COR-L47 (cell line): ENCODE measurements at places on chromosomes 2 and 18.

DNA sequence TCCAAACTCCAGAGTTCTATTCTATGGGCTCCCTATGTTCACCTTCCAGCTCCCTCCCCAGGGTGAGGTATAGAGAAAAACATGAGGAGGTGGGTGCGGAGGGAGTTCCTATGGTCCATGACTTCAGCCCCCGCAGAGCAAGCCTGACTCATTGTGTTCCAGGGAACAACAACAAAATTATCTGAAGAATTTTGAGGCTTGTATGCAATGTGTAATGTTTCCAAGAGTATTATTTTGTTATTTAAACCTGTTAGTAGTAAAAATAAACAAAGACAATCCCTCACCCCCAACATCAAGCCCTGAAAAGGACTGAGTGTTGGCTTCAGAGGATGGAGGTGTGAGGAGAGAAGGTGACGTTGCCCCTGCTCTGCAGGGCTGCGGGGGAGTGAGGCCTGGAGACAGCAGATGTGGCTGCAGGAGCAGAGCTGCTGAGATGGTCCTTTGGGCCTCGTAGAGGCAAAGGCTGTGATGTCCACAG, 29.0 kb downstream of the LAMA3 start:
- DNase-seq, result no peak

DNA sequence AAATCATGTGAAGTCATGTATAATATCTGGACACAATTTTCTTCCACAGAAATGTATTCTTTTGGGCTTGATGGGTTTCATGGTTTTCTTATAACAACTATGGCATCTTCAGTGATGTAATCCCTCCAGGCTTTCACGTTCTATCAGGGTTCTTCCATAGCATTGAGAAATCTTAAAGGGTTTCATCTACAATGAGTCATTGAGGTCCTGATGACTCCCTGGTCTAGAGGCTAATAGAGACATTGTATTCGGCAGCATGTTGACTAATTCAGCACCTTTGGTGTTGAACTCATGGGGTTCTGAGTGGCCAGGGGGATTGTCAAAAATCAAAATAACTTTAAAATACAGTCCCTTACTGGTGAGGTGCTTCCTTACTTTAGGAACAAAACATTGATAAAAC, 614.0 kb upstream of the CRIM1 start:
- no peak for DNase-seq

- no peak for DNase-seq
Observed at GRCh38 chr18:73038336-73038735, 170.5 kb upstream of the NETO1 start.

DNA sequence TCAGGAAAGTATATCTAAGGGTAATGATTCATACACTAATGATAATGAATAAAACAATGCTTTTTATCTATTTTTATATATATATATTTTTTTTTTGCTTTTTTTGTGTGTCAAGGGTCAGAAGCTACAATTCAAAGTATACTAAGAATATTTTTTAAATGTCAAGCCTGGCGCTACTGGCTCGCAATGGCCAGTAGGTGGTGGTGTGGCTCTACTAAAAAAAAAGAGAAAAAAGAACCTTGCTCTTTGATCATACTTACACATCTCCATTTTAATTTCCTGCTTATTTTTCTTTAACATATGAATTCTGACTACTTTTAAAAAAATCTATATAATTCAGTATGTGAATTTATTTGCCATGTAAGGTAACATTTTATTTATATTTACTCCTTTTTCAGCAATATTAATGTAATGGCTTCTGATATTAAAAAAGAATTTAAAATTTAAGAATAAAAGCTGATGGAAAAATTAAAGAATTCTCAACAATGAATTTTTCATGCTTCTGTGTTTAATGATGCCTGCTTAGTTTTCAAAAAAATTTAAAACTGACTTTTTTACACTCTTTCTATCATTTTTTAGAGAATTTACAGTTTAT, 232.9 kb downstream of the GULP1 start:
- peak; percentile 41 for DNase-seq

DNA sequence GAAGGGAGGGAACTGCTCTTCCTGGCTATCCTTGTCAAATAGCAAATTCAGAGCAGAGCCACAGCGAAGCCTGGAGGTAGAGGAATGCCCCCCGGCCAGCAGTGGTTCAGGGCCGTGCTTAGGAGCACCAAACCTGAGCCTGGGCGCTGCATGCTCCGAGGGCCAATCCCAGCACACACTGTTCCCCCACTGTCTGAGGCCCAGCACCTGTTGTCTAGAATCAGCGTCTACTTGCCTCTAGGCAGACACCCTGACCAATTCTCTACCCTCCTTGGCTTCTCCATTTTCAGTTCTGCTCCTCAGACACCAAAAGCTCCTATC, 177.6 kb upstream of the PKDCC start:
- DNase-seq, result no peak

DNA sequence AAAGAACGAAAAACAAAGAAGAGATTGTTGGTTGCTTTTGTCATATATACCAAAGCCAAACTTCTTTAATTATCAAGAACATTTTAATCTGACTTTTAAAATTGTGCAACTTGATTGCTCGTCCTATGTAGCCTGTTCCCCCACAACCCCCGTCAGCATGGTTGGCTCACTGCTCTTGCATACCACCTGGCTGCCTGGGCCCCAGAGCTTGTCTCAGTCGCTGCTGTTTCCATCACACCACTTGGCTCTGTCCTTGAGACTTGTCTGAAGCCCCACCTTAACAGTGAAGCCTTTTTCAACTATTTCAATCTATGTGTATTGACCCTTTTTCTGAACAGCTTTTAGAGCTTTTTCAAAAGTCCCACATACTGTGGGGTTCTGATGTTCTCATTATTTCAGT, 270.8 kb downstream of the ZNF407 start:
- DNase-seq, result no peak

- DNase-seq, result no peak
Observed at GRCh38 chr2:180778291-180778690, 202.1 kb upstream of the UBE2E3 start.

GRCh38 chr2:127610561-127610960, 35.4 kb upstream of the GPR17 start:
- no peak for DNase-seq

GRCh38 chr2:201860636-201861066, 54.3 kb downstream of the CDK15 start:
- peak; percentile 45 for DNase-seq

GRCh38 chr2:237171396-237171795, 85.7 kb downstream of the COPS8 start:
- DNase-seq, result no peak

- DNase-seq, result peak; percentile 42
Observed at GRCh38 chr2:85066874-85067351, 66.3 kb upstream of the TCF7L1 start.

DNA sequence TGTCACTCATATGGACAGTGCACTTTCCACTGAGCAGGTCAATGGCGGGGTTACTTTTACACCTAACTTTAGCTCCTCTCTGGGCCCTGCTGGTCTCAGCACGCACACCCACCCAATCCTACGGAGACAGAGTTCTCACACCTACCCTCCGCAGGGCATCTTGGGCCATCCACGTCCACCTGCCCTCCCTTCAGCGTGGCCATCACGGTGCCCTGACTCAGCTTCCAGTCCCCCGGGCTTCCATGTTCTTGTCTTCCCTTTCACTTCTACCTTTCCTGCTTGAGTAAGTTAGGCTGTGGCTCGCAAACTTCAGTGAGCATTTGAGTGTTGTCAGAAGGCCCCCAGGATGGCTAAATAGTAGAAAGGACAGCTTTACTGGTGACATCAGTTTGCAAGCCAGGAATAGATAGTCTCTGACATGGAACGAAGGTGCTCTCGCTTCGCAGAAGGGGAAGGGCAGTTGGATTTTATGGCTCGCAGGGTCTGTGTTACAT, 232.4 kb downstream of the SEPTIN10 start:
- no peak for DNase-seq

- DNase-seq, result no peak
Observed at GRCh38 chr2:238894950-238895298, 47.0 kb downstream of the TWIST2 start.

DNA sequence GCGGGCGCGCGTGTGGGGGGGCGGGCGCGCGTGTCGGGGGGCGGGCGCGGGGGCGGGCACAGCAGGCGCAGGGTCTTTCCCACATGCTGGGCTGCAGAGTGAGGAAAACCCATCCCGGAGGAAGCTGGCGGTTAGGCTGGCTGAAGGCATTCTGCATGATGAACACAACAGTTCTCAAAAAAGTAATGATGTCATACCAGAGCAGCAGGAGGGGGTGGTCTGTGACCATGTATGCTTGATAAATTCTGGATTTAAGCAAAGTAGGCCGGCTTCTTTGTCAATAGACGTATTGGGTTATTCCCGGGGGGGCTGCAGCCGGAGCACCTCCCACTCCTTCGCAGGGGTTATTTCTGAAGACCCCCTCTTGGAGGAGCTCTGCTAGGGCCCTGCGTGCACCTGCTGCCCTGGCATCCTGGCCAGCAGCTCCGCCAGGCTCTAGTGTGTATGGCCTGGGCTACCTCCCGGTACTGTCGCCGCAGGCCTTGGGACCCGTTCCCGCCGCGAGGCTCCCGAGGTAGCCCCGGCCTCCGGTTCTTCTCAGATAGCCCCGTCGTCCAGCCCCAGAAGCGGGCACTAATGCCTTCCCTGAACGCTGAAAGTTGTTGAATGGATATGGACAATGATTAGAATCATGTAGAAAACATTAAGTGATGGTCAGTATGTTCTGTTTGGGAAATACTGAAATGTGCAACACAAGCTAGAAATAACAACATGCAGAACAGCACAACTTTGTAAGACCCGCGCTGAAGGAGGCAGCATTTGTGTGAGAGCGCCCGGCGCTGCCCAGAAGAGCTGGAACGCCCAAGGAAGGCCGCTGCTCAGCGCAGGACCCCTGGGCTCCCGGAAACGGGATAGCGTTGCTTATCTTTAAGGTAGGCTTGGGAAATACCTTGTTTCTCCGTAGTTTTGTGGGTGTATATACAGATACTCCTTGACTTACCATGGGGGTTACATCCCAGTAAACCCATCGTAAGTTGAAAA, 101.4 kb upstream of the RAB6C start:
- DNase-seq, result no peak

DNA sequence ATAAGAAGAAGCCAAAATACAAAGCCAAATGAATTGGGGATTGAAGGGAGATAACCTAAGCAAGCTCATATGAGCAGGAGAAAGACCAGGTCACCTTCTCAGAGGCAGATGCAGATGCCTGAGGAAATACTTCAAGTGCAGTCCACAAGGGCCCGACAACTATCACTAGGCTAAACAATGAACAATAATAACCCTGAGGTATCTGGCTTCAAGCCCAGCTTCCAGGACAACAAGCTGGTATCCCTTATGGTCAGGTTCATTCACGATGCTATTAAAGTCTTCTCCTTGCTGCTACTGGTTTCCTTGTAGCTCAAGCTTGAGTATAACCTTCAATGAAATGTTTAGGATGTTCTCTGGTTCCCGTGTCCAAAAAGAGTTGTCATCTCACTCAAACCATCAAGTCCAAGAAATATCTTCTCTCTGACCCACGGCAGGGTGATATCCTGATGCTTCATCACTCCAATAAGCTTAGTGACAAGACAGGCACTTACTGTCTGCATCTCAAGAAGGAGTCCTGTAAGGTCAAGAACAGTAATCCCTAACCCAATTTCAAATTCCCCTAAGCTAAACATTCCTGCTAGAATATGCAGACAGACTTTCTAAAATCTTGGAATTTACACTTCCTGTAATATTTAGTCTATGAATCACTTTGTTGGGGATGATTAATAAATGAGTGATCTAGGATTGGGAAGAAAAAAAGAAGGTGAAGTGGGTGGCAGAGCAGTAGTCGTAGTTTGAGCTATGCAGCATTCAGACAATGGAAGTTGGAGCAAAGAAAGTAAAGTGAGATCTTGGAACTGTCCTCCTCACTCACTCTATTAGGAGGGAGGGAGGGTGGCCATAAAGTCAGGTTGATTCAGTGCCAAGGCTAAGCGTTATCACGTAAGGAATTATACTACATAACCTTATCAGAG, 33.1 kb downstream of the CHN1 start:
- peak; percentile 71 for DNase-seq

- DNase-seq, result no peak
Observed at GRCh38 chr18:13183359-13183758, 35.2 kb upstream of the LDLRAD4 start.

DNA sequence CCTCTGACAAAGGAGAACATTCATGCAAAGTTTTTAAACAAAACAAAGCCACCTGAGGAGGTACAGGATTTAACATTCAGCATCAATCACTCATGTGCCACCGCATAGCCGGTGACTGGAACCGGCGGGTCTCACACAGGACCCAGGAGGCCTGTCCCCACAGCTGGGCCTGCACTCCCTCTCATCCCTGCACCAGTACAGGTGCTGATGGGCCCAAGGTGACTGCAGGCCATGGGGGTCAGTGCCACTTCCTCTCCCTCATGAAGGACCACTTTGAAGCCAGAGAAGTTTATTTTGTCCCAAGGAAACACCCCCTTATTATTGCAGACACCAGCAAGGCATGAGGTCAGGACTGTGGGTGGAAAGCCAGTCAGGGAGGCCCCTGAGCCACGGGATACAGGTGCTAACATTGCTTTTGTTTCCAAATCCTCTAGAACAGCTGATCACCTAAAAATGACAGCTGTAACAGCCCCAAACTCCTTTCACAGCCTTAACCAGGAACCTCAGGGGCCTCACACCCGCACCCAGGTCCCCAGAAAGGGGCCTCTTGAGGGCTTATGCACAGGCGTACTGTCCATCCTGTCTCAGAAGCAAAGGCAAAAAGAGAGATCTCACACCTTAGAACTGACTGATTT, 14.0 kb downstream of the PARD6G start:
- DNase-seq, result no peak

- no peak for DNase-seq
Observed at GRCh38 chr2:105125920-105126319, 88.1 kb downstream of the MRPS9 start.

- peak; percentile 23 for DNase-seq
Observed at GRCh38 chr18:12307701-12308385, at the start of gene TUBB6. Gene TUBB6 (plus strand): TSS chr18:12308241. CDS start chr18:12308293, 52 bp downstream.

- no peak for DNase-seq
Observed at GRCh38 chr18:44799907-44800421, 119.3 kb downstream of the SETBP1 start.

- peak; percentile 42 for DNase-seq
Observed at GRCh38 chr2:60551240-60552077, 2.0 kb downstream of the BCL11A start.

DNA sequence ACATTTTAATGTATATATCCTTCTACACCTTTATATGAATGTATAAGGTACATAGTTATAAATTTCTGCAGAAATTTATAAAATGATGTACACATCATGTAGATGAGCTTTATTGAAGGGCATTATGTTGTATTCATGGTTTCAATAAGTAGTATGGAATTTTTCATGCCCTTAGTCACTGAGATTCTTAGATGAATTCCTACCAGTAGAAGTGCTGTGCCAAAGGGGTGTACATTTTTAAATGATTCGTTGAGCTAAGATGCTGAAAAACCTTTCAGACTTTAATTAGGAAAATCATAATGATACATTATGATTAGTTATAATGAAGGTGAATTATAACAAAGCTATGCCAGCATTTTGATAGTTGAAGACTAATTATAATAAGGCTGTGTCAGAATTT, 115.2 kb downstream of the ZNF236 start:
- DNase-seq, result no peak

GRCh38 chr2:173755798-173756197, 209.4 kb downstream of the SP3 start:
- no peak for DNase-seq
